ENCODE measurements at places on chromosomes 2 and 18.

DNA sequence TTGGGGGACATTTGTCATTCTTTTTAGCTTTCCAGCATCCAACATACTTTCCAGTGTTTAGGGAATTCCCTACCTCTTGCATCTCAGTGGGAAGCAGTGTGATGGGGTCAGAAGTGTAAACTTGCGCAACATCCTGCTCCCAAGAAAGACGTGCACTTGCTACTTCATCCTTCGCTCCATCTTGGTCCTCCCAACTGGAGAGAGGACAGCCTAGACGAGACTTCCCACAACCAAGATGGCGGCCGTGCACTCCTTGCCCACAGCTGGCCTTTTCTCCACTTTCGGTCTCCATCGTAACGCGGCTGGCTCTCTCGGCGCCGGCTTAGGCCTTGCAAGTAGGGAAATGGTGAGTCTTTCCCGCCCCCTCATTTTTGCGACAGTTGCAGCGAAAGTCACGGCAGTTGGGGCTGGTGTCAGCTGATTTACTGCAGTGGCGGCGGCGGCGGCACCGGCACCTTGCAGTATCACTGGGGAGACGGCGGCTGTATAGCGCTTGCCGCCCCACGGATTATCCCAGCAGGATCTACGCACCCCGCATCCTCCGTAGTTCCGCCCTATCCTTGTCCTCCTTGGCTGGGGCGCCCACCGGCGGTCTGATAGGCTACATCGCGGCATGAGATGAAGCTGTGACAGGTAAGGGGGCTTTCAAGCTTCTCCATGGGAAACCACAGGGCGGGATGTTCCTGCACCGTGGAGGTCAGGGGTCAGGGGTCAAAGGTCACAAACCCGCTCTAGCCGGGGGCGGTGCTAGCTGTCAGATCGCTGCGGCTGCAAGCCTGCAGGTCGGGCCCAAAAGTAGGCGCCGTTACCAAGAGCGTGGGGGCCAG lies at the start of gene WDR7:
Gene WDR7 (plus strand): TSS at position 416 of the 827 bp plus-strand sequence. CDS start 21,157 bp downstream, outside the sequence.
- DNase-seq, result peak; percentile 95

- no peak for DNase-seq
Measured at GRCh38 chr2:8628179-8628865, 53.5 kb upstream of the ID2 start.

DNA sequence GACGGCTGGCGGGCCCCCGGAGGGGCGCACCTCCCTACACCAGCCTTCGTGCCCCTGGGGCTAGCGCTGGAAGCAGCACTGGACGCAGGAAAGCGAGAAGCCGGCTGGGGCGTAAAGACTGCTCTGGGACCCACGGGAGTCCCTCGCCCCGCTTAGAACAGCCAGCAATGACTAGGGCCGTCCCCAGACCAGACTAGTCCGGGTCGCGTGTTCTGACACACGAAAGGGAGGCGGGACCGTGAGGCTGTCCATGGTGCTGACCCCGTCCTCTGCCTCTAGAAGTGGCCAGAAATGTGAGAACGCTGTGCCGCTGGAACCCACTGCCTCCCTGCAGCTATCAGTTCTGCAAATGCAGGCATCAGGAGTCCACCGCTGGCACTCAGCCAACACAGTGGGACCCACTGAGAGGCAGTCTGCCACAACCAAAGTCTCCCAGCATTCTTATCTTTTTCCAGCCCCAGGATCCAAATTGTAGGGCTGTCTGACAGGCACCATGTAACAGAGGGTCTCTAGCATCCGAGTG lies at the start of gene UCN:
Gene UCN (minus strand): TSS at position 87 of the 523 bp plus-strand sequence. CDS start 550 bp downstream, outside the sequence.
- no peak for DNase-seq

DNA sequence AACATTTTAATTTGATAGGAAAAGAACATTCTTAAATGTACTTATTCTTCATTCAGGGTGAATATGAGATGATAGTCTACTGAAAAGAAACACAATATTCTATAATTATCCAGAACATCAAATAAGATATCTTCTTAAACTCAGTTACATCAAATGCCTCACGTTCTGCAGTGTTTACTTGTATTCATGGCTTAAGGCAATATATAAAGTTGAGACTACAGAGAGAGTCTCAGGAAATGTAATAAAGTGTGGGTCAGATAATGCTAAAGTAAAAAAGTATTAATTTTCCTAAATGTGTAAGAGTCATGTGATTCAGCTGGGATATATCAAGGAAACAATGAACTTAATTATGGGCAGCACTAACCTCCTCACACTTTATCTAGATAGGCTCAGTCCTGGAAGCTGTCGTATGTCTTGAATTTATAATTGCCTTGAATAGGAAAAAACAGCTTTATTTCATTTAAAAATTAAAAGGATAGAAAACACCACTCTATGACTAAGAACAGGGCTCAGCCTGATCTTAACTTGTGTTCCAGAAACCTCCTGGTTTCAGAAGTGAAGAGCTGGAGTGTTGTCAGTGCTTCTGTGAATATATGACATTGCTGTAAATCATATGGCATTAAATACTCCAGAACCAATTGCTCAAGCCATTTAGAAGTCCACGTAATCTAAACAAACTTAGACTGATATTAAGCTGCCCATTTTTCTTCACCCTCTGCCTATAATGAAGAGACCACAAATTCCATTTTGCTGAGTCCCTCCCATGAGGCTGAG lies 240.2 kb downstream of the FSIP2 start:
- DNase-seq, result no peak

GRCh38 chr18:27017901-27018500 lies 152.5 kb upstream of the AQP4 start:
- DNase-seq, result no peak

DNA sequence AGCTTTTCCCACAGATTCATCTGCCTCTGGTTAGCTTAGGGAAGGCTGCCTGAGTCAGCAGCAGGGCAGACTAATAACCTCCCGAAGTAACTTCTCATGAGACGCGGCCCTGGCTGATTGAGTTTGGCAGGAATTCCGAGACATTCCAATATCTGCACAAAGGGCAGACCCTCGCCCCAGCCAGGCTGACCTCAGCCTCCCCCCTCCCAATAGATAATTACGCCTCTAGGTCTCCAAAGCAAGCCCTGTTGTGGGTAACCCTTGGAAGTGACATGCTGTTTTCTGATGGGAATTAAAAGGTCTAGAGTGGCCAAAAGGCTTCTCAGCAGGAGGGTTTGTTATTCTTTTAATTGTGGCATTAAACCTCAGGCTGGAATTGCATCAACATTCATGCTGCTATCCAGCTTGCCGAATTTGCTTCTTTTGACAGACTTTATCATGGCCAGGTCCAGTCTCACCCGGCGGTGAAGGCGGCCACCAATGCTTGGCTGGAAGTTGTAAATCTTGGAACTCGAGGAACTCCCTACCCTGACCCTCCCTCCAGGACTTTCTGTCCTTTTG lies 98.0 kb upstream of the SLC14A2 start:
- no peak for DNase-seq
